ENCODE measurements at places on chromosomes 16 and 17.

- peak; percentile 27 for DNase-seq
These were observed 956 bp upstream of the IST1 start for GRCh38 chr16:71894229-71894920.

DNA sequence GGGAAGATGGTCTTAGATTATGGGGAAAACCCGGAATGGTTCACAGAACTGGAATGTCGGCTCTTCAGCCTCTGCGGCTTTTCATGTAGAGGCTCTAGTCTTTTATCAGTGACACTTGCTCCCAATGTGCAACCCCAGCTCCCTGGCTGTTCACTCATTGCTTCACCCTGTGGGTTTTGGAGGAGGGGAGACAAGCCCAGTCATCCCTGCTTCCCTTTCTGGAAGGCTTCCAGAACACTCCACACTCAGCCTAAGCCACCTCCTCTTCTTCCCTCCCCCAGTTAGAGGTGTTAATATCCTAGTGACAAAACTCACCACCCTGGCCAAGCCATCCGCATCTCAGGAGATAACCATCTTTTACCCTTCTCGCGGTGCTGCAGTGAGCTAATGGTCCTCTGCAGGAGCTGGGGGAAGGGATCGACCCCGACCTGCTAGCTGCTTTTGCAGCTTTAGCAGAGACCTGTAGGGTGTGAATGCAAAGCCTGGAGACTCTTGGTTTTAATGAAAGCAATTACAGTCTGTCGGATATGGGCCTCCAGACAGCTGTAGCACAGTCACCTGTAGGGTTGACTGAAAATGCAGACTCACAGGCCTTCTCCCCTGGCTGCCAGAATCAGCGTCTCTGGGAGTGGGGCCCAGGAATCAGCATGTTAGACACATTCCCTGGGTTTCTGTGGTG, 24.3 kb upstream of the LASP1NB start:
- no peak for DNase-seq

- DNase-seq = peak; percentile 14
These were observed 700 bp downstream of the UBN1 start for GRCh38 chr16:4847774-4848587.

DNA sequence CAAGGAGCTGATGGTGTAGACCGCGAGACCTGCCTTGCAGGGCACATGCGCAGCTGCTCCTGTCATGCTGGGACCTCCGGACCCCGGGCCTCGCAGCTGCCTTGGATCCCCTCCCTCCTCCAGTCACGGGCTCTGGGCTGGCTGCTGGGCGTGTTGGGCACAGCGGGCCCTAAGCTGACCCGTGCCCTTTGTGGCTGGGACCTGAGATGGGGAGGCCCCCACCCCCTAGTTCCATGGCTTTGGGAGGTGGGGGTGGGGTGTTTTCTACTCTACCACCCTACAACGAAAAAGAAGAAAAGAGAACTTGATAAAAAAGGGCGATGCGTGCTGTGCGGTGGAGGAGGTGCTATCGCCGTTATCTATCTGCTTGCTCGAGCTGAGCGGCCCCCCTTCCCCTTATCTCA, 14.5 kb downstream of the ZFPM1 start:
- DNase-seq = no peak

GRCh38 chr16:83345846-83346640, 461.7 kb upstream of the HSBP1 start:
- no peak for DNase-seq

- DNase-seq = peak; percentile 58
These were observed 4.4 kb upstream of the SLC47A2 start for GRCh38 chr17:19720631-19721426.

GRCh38 chr17:34712481-34713195, 133.3 kb downstream of the TMEM132E start:
- no peak for DNase-seq

GRCh38 chr17:13209081-13209480, 191.3 kb upstream of the ELAC2 start:
- no peak for DNase-seq

DNA sequence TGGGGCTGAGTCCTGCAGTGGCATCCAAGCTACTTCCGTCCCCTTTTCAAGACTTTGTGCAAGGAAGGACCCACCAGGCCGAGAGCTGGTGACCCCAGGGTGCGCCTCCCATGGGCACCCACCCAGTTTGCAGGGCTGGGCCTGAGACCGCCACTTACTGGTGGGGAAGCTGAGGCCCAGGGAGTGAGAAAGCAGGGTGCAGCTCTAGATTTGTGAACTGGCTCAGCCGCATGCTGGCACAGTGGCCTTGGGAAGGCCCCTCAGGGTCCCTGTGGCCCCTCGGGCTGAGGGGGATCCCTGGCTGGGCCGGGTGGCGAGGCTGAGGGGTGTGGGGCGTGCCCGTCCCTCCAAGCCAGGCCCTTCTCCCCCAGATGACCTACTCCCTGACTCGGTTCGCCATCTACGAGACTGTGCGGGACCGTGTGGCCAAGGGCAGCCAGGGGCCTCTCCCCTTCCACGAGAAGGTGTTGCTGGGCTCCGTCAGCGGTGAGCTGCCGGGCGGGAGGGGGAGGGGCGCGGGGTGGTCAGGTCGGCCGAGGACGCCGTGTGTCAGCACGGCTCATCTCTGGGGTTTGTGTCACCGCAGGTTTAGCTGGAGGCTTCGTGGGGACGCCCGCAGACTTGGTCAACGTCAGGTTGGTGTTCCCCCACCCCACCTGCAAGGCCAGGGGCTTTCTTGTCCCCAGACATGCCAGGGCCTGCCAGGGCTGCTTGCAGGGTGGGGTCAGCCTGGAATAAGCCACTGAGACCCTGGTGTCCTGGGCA, 3.2 kb downstream of the SLC25A10 start:
- no peak for DNase-seq

DNA sequence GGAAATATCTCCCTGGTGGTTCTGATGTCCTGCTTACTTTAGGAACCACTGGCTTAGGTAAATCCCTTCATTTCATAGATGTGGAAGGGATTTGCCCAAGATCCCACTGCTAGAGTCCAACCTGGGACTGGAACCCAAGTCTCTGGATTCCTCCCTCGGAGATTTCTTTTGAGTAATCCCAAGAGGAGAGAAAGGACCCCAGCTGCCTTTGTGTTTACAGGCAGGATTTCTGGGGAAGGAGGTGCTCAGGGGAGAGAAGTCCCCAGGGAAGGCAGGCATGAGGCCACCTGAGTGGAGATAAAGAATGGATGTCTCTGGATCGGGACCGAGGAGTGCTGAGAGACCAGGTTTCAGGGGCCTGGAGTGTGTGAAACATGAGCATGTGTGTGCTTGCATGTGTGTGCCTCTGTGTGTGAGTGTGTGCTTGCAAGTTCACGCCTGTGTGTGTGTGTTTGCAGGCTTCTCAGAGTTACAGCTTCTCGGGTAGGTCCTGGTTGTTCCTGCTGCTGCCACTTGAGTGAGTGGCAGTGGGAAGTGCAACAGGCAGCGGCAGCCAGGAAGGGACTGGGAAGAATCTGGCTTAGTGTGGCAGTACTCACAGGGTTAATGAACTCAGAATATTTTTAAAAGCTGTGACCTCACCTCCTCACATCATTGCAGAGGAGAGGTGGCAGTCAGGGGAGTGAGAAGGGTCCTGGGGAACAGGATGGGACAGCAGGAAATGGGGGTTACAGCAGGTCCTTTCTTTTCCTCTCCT, 2.2 kb downstream of the KCNH6 start:
- DNase-seq = no peak

DNA sequence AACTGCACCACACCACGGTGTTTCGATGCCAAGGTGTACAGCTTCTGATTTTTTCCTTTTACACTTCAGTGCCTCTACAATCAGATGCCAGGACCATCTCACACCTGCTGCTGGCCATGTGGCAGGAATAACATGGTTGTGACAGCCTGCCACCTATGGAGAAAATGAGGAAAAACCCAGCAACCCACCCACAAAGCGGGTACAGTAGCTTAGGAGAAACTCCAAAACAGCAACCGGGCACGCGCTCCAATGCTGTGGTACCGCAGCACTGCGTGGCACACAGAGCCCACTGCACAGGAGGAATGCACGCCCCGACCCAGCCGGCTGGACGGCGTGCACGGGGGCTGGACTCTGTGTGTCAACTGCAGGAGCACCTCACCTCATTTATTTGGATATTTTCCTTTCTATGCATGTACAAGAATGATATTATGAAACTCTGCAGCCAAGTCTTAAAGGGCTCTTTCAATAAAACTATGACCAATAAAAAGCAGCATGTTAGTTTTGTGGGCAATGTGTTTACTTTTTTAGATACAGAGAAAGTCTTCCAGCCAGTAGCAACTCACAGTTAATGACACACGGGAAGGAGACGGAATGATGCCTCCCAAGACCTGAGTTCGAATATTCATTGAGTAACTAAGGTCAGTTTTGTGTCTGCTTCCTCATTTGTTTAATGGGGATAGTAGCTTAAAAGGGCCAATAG, 45.9 kb downstream of the MAP1LC3B start:
- DNase-seq = no peak

GRCh38 chr16:30867747-30868146, 26.1 kb downstream of the BCL7C start:
- DNase-seq = no peak

DNA sequence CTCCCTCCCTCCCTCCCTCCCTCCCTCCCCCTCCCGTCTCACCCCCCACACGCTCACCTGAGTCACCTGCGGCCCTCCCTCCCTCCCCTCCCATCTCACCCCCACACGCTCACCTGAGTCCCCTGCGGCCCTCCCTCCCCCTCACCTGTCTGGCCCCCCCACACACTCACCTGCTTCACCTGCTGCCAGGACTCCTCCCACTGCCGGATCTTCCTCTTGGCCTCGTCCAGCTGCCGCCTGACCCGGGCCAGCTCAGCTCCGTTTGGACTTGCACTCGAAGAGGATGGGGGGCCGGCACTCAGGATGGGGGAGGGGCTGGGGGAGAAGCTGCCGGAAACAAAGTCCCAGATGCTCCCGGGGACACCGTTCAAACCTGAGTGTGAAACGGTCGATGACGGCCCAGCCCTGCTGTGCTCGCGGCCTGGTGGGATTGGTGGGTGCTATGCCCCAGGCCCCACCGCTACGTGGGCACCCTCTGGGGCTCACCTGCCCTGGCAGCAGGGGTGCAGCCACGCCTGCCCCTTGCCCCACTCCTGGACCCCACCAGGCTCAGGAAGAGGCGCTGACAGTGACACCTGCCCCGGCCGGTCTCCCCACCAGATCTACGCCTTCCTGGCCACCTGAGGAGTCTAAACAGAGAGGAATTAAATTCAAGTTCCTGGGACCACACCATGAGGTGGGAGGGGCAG, 15.9 kb downstream of the GNPTG start:
- peak; percentile 20 for DNase-seq

GRCh38 chr17:82663381-82664275, 15.4 kb upstream of the WDR45B start:
- no peak for DNase-seq

GRCh38 chr16:85126705-85127378, 14.6 kb upstream of the CIBAR2 start:
- peak; percentile 8 for DNase-seq
